ENCODE measurements at places on chromosomes 2 and 18.
A peak's percentile ranks its signal among the peaks of the same experiment; 100 is the strongest.

- no peak for DNase-seq
These were observed 34.8 kb upstream of the KLHL29 start for GRCh38 chr2:23350041-23350791.

DNA sequence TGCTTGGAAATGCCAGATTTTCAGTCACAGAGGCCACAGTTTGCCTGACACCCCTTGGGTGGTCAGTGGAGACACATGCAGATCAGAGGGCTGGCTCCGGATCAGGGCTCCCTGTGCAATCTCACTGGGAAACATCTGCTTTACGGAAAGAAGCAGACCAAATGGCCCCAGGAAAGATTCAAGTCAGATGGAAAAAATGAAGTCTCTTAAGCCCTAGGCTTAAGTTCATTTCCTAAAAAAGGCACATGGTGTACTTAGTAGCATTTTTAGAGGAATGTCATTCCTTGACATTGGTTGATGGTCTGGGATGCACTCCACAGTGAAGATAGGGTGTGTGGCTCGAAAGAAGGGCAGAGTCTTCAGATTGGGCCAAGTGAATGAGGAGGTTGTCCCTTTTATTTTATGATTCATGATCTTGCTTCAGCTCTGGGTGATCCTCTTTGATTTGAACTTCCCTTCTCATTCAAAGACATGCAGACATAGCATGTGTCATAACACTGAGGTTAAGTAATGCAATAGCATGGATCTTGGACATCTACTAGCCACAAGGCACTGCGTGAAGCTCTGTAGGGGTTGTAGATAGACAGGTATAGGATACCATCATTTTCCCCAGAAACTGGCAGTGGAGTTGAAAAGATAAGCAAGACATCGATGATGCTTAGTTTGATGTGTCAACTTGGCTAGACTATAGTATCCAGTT lies 56.5 kb downstream of the KCNE4 start:
- DNase-seq = no peak

- DNase-seq = no peak
These were observed 425 bp upstream of the SALL3 start for GRCh38 chr18:78979056-78979729.

GRCh38 chr18:49094979-49095632 lies 144.3 kb upstream of the SMAD7 start:
- no peak for DNase-seq

DNA sequence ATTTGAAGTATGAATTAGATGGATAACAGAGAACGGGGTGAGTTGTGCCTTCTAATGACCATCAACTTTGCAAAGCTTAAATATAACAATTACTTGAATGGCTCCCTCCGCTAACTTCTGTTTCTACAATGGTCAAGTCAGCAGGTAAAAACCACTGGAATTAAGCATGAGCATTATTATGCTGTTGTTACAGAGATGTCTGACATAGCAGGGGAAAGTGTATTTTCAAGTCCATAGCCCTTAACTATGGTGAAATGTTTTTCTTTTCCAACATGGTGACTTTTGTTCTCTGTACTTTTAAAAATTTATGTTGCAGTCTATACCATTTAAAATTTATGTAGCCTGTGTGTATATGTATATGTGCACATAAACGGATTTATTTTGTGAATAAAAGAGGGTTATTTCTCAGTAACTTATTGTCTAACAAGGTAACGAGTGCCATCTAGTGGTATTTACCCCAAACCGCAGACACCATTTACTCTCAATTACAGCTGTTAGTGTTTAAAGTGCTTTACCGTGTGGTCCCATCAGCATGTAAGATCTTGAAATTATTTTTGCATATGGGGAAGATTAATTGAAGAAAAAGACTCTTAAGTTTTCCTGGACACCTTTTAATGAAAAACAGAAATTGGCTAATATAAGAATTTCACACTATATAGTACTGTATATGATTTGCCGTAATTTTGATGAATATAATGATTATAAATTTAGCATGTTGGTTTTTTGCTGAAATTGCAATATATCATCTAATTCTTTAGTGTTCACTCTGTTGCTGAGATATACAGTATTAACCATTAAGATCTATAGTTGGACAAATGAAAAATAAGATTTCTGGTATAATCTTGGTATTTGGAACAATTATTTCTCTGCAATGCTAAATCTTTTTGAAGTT lies 78.2 kb downstream of the UBE2E3 start:
- DNase-seq = peak; percentile 43

GRCh38 chr2:72757177-72757775 lies 68.6 kb downstream of the EXOC6B start:
- DNase-seq = no peak

DNA sequence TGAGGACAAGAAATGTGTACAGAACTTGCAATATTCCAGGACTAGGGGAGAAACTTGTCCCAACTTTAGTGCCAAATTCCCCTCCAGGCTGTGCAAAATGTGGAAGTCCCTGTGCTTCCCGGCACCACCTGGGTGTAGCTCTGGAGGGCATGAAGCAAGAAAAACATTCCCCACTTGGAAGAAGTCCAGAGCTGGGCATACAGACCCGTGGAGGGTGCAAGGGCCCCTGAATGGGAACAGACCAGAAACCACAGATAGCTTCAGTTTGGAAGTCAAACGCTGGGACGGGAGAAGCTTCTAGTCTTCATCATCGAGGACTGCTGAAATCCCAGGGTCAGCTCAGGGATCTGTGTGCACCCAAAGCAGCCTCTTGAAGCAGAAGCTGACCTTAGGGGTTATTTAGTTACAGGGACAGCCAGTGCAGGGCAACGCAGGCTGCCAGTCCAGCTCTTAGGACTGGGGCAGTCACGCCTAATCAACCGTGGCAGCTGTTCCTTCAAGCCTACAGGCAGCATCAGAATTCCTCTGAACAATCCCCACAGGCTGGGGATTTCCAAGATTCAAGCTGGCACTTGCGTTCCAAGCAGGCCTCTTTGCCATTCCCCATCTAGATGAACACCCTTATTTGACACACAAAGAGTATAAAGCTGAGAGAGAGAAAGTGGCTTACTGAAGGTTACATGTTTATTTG lies 269.4 kb downstream of the LOXHD1 start:
- no peak for DNase-seq

DNA sequence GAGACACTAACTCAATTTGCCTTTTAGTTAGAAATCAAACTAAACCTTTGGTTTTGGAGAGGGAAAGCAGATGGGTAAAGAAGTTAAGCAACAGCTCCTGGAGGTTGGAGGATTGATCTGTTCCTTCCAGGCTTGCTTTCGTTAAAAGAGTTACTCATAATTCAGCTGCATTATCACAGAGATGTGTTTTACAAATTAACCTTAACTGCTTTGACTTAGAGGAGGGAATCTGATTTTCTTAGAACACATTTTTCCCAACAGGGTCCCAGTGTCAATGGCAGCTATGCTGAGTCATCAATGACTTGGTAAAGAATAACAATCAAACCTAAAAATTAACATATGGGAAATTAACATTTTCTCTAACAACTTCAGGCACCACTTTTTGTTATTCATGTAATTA lies 113.4 kb downstream of the COPS8 start:
- DNase-seq = no peak

- DNase-seq = no peak
These were observed 237.2 kb upstream of the ETAA1 start for GRCh38 chr2:67159929-67160328.

- no peak for DNase-seq
These were observed 27.5 kb downstream of the RNF103 start for GRCh38 chr2:86596118-86596517.

- DNase-seq = no peak
These were observed 106.5 kb downstream of the SMC6 start for GRCh38 chr2:17646838-17647701.

DNA sequence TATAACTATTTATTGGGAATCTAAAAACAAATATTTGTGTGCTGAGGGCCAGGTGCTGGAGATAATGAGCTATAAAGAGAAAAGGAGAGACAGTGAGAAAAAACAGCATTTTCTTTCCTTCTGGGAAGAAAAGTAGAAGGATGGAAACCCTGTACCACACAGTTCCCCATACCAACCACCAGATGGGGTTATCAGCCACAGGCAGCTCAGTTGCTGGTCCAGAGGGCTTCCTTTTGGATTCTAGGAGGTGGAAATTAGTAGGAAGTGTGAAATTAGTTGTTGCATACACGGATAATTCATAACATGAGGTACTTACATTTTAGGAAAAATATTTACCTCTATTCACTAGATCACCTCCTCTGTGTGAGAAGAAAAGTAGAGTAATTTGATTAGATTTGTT lies 237.0 kb upstream of the FOSL2 start:
- DNase-seq = no peak

DNA sequence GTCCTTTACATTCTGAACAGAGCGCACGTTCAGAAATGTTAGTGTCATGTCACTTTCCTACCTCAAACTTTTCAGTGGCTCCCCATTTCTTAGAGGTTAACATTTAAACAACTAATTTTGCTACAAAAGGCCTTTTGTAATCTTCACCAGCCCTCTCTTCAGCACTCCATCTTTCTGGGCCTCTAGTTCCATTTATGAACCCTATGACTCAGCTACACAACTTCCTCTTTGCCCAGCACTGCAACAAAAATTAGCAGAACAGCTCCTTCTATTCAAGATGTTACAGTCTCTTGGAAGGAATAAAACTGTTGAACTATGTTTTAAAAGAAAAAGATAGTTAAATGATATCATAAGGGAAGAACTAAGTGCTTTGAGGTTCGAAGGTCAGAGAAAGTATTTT lies 139.9 kb downstream of the VWC2L start:
- no peak for DNase-seq

DNA sequence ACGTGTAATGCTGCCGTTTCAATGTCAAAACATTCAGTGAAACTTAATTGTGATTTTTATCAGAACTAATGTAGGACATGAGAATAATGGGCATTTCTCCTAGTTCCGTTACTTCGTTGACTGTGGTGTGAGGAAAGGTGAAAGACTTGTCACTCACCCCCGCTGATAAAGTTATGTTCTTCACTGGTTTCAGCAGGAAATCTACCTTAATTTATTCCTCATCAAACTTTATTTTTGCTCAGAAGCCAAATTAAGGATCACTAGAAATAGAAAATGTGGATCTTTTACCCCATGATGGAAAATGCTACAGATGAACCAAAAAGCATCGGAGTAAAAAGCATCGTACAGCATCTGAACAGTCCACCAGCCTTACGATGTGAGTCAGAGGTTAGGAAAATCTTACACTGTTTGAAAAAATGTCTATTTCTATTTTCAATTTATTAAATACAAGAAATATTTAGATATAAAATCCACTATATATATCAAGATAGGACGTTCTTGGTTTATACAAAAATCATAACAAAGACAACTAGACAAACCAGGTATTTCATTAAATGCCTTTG lies 1.0 kb upstream of the ROCK1 start:
- DNase-seq = no peak

DNA sequence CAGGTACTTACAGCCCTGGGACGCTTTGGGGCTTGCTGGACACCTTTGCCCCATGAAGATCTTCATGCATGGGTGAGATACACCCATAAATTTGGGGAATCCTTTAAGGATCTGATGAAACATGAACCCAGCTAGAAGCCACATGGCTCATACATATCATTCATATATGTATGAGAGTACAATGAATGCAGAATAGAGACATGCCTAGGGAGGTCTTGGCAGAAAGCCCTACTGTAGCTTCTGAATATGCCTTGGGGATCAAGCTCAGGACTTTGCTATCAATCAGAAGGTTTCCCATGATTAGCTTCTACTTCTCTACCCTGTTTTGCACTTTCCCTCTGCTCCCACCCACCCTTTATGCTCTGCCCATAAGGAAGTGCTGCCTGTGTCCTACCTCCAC lies 368.4 kb downstream of the LPIN1 start:
- DNase-seq = no peak

DNA sequence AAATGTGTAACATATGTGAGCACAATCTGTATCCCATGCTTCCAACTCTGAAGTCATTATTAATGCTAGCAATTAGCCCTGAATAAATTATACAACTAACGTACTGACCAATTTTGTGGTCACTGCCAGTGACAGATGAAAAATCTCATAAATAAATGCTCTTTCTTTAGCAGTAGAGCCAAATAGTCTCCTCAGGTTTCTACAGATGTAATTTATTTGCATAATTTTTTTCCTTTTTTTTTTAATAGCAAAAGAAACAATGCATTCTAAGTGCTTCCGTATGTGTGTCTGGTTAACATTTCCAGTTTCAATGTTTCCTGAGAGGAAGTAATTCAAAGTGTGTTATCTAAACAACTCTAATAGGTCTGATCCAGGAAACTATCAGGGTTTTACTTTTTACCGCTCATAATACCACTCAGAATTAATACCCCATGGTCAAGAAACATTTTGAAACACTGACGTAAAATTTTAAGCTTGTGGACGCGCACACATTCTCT lies 108.4 kb downstream of the MEP1B start:
- DNase-seq = no peak

DNA sequence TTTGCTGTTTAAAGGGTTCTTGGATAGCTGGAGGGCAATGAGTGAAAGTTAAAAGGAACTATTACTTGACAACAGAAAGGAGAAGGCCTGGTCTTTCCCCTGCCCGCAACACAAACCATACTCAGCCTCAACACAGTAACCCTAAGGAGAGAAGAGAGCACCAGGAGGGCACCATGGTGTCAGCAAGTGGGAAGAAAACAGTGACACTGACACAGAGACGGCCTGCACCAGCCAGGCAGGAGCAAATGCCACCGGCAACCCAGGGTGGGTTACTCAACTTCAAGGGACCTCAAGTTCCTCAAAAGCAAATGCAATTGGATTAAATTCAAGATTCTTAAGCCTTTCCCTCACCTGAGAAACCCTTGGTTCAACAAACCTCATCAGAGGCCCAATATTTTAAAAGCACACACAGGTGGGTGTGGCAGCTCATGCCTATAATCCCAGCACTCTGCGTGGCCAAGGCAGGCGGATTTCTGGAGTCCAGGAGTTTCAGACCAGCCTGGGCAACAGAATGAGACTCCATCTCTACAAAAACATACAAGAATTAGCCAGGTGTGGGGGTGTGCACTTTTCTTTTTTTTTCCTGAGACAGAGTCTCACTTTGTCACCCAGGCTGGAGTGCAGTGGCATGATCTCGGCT lies 52.3 kb downstream of the TFCP2L1 start:
- no peak for DNase-seq

- no peak for DNase-seq
These were observed 39.5 kb upstream of the GMCL1 start for GRCh38 chr2:69789772-69790600.

GRCh38 chr2:230209422-230210051 lies 10.2 kb downstream of the SP110 start:
- no peak for DNase-seq

DNA sequence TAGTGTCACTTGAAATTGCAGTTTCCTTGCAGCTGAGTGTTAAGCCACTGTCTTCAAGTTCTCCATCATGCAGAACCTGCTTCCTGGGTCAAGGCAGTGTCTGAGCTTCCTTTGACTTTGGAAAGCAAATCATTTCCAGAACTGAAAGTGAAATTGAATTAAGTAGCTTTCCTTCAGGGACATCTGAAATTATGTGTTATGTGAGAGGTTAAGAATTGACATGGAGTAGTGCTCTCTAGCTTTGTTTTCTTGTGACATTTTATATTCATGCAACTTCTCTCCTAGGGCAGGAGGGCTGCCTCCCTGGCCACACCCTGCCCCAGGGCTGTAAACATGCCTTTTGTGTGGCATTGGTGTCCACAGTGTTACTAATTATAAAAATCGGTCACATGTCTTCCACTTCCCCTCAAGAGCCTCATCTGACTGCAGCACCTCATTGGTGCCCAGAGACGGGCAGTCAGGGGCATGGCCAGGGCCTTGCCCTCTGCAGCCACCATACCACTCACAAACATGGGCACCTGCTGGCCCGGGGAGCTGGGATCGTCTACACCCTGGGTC lies 14.4 kb downstream of the RAB12 start:
- DNase-seq = peak; percentile 68
